ENCODE measurements at places on chromosomes 7 and 10. TPM values are rescaled to one million over a fixed set of nuclear protein-coding genes. Genes with fewer than 3 reads are reported as not detected.

NEUROG3 gene
- total RNA-seq = not detected

CEP55 gene
- 7.4 TPM for total RNA-seq

CLDN4 gene
- total RNA-seq = 0.20 TPM

DNA sequence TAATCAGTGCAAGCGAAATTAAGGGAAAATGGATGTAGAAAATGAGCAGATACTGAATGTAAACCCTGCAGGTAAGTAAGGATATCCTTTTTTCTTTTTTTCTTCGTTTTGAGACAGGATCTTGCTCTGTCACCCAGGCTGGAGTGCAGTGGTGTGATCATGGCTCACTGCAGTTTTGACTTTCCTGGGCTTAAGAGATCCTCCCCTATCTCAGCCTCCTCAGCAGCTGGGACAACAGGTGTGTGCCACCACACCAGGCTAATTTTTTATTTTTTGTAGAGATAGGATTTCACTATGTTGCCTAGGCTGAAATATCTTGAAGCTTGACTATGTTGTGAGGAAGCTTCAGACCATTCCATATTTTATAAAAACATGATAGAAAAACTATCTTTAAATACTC is 4.3 kb downstream of the PDCD4 start:
- no peak overlapping the region for H3K4me3 ChIP-seq
- H3K27me3 ChIP-seq = no peaks in the 10 kb centered on the region
- peaks cover 4% of the 10 kb centered on the region for H3K4me1 ChIP-seq
- H3K27ac ChIP-seq = no peak overlapping the region
- peaks cover 4% of the 10 kb centered on the region for H3K36me3 ChIP-seq
- no peak for DNase-seq

DNA sequence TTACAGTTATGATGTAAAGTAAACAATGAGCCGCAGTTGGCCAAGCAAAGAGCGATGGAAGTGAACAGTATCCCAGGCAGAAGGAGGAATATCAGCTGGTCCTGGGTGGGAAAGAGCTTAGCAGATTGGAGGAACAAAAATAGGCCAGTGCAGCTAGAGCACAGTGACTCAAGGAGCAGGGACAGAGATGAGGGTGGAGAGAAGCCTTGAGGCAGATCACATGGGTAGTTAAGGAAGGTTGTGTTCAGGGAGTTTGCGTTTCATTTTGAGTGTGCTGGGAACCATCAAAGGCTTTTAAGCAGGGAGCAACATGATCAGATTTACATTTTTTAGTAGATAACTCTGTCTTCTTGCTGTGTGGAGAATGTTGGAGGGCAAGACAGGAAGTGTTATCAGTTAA is 113.6 kb downstream of the OAT start:
- no peak overlapping the region for H3K4me3 ChIP-seq
- DNase-seq = no peak
- H3K27ac ChIP-seq = no peak overlapping the region
- H3K36me3 ChIP-seq = no peaks in the 10 kb centered on the region

LGI1 gene
- total RNA-seq = 32.4 TPM
